Natural killer cell (primary cell): ENCODE measurements at places on chromosomes 6 and 20. TPM values are rescaled to one million over a fixed set of nuclear protein-coding genes. Genes with fewer than 3 reads are reported as not detected.

TAP1 gene
- 193 TPM for total RNA-seq

DNA sequence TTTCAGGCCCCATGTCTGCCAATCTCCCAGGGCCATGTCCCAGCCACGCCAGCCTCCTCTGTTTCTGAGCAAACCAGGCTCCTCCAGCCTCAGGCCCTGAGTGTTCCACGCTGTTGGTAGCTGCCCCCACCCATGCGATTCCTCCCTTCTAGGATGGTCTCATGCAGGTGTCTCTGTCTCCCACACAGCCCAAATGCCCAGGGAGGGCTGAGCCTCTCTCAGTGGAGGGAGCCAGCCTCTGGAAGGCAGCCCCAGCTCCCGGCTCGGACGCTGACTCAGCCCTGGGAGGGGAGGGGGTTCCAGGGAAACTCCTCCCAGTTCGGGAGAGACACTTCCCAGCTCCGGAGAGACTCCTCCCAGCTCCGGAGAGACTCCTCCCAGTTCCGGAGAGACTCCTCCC, 122.9 kb upstream of the AFDN start:
- DNase-seq: no peak

- no peak for DNase-seq
These were observed 361.8 kb downstream of the EPHA7 start for GRCh38 chr6:93057584-93057983.

DNA sequence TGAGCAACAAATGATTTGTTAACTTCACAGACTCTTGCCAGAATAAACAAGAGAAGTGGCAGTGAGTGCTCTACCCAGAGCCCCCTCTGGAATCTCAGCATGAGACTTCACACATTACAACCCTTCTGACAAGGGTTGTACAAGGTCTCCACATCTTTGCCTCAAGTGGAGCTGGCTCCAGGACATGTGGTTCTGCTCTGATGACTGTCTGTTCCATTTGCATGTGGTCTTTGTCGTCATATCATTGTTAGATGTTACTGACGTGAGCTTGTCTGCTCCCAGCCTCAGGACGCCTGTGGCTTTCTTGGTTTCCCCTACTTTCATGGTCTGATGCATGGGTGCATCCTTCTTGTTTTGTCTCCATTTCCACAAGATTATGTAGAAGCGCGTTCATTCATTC, 115.0 kb downstream of the SLC24A3 start:
- DNase-seq: no peak

GRCh38 chr6:31576897-31577578, 1.7 kb downstream of the TNF start:
- DNase-seq: no peak
